ENCODE measurements at places on chromosomes 6 and 20.

DNA sequence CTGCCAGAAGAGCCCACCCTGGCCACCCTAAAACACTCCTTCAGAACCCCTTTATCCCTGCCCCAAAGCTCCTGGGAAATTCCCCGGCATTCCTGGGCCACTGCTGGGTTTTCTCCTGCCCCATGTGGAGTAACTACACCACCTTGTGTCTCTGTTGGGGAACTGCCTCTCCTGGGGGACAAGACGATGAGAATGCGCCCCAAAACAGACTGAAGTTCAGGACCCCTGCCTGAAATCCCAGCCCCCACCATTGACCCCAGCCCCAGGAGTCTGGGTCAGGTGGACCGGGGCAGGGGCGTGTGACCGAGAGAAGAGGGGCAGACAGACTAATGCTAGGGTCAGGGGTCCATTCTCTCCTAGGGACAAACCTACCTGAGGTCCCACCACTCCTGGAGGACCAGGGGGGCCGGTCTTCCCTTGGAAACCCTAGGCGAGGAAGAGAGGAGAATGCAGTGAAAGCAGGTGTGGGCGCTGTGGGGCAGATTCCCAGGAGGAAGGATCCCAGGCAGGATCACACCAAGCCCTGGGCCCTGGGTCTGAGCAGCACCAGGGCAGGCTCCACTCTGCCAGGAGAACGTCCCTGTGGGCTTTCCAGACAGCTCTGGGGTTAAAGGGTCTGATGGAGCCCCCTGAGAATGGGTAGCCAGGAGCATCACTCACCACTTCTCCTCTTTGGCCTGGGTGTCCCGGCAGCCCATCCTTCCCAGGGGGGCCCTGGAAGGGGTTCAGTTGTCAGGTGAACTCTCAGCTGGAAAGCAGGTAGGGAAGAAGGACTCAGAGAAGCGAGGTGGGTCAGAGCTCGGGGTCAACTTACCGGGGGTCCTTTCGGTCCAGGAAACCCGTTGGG, 19.4 kb downstream of the COL11A2 start:
- no peak for DNase-seq

GRCh38 chr6:122779667-122780066, at the start of gene FABP7:
TSS of gene FABP7 (plus strand) at chr6:122779716. CDS start at chr6:122779795, 79 bp downstream.
- DNase-seq, result no peak

DNA sequence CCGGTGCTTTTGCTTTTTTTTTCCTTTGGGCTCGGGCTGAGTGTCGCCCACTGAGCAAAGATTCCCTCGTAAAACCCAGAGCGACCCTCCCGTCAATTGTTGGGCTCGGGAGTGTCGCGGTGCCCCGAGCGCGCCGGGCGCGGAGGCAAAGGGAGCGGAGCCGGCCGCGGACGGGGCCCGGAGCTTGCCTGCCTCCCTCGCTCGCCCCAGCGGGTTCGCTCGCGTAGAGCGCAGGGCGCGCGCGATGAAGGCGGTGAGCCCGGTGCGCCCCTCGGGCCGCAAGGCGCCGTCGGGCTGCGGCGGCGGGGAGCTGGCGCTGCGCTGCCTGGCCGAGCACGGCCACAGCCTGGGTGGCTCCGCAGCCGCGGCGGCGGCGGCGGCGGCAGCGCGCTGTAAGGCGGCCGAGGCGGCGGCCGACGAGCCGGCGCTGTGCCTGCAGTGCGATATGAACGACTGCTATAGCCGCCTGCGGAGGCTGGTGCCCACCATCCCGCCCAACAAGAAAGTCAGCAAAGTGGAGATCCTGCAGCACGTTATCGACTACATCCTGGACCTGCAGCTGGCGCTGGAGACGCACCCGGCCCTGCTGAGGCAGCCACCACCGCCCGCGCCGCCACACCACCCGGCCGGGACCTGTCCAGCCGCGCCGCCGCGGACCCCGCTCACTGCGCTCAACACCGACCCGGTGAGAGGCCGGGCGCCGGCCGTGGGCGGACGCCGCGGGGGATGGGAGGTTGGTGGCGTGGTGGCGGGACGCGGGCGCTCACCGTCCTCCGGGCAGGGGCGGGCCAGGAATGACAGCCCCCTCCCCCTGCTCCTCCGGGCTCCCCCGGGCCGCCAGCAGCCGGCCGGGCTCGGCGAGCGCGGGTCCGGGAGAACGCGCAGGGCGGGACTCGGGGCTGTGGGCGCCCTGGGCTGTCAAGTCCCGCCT, 606 bp downstream of the ID4 start:
- DNase-seq, result no peak

- DNase-seq, result no peak
These were observed 146.4 kb upstream of the PROKR2 start for GRCh38 chr20:5463007-5463686.

GRCh38 chr20:23399568-23400241, 21.6 kb downstream of the NAPB start:
- DNase-seq, result no peak

DNA sequence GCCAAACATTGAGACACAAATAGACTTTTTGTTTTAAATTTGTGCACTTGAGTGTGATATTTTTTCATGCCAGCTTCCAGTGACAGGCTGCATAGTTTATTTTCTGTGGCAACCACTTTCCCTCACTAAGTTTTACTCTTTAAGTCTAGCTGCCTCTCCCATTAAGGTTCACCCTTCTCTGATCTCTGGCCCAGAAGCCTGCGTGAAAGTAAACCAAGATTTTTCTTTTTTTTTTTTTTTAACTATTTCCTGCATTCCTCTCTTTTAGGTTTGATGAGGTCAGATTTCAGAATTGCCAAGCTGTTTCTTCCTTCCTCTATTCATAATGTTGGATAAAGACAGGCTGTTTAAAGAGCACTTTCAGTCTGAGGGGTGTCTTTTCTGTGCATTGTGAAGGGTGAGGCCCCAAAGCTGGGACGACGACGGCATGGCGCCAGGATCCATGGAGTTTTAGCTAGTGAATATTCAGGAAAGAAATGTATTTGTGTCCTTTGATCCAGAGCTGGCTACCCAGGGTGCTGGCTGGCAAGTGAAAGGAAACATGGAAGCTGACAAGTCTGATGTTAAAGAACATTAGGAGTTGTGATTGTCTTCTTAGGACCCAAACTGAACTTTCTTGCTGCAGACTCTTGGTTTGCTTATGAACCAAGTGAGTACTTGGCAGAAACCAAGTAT, 50.7 kb downstream of the DOK5 start:
- DNase-seq, result no peak

DNA sequence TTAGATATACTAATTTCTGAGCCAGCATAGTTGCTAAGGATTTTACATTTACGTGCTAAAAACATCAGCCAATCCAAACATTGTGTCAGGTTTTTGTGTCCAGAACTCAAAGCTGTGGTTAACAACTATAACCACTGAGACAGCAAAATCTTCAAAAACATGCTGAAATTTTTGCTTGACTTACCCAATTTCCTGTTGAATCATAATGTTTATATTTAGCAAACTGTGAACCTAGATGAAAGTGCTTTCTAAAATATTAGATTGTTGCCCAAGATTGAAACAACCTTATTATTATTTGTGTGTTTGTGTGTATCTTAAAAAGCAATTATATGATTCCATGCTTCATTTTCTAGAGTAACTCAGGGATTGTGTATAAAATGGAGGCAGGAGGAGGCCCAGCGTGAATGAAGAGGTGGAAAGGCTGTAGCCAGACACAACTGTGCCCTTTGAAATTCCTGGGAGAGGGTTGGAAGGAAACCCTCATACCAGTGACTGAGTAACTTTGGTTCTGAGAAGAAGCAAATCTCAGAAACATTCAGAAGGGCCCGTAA, 48.0 kb downstream of the ARMC2 start:
- DNase-seq, result no peak

DNA sequence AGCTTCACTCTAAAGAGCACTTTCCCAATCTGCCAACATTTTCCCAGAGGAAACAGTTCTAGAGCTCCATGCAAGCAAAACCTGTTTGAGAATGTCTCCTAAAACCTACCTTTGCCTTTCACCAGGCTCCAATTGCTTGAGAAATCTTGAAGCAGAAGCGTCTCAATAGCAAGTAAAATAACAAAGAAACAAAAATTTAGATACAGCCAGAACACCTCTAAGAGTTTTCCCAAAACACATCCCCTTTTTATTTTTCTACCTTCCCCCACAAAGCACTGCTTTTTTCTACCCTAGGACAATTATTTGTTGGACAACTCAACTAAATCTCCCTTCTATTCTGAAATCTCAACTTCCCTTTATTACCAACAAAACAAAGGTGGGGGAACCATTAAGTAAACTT, 3.6 kb downstream of the VGLL2 start:
- no peak for DNase-seq

GRCh38 chr6:160395187-160395586, 47.0 kb downstream of the SLC22A3 start:
- DNase-seq, result no peak

DNA sequence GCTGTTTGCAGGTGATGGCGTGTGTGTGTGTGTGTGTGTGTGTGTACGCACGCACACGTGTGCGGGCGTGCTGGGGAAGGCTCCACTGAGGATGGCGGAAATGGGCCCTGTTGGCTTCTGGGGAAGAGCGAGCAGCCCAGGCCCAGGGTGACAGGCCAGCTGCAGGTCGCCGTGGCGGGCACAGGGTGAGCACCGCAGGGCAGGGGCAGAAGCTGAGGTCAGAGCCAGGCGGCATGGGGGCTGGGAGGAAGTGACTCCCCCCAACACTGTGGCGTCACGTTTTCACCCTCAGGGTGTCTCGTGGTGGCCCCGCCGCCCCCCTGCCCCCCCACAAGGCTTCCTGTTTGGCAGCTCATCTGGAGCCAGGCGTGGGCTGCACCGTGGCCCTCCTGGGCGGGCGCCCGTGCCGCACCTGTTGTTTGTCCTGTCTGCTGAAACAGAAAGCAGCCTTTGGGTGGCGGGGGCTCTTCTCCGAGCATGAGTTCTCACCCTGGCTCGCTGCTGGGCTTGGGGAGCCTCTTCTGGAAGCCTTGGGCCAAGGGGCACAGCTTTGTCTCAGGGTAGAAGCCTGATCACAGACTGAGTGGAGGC, 7.1 kb downstream of the RBM38 start:
- DNase-seq, result peak; percentile 93

GRCh38 chr6:146874278-146875018, 275.7 kb downstream of the ADGB start:
- DNase-seq, result no peak

DNA sequence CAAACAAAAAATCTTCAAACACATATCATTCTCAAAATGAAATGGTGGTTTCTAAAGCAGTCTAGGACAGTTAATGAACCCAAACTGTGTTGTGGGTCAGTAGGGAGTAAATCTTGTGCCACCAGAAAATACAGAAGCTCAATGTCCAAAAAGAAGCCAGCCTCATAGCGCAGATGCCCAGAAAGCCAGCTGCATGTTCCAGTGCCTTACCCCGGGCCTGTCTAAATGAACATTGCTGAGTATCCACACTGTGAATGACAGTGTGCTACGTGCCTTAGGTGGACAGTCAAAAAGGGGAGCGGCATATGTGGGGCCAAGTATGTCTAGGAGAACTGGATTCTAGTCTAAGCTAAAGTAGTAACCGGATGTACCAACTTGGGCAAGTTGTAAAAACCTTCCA, 10.9 kb downstream of the FYN start:
- DNase-seq, result no peak

DNA sequence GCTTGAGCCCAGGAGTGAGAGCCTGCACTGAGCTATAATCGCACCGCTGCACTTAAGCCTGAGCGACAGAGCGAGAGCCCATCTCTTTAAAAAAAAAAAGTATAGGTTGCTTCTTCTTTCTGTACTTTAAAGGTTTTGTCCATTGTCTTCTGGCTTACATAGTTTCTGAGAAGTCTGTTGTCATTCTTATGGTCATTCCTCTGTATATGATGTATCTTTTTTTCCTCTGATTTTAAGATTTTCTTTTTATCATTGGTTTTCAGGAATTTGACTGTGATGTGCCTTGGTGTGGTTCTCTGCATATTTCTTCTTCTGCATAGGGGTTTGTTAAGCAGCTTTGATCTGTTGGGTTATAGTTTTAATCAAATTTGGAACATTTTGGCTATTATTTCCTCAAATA, 29.1 kb downstream of the QRSL1 start:
- DNase-seq, result no peak

- no peak for DNase-seq
These were observed 214.8 kb downstream of the ESR1 start for GRCh38 chr6:152022303-152022702.

DNA sequence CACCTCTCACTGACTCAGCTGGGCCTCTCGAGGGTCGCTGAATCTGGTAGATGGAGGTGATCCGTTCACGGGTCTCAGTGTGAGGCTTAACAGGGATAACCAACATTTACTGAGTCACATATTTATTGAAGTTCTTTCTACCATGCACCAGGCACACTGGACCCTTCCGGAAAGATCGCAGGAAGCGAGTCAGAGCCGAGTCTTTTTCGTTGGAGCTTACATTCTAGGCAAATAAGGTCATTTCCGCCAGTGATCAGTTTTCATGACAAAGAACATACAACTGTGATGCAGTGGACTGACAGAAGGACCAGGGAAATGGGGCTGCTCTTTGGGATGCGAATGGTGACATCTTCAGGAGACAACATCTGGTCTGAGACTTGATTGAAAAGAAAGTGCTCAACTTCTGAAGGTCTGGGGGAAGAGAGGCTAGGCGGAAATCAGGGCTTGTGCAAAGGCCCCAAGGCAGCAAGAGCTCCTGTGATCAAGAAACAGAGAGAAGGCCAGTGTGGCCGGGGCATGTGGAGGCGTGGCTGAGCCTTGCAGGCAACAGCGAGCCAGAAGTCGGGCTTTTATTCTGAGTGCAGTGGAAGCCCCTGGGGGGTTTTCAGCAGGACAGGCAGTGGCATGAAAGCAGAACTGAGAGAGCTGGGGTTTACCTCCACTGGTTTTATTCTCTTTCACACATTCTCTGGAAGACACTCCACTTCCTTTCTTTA, 56.7 kb downstream of the APCDD1L start:
- DNase-seq, result no peak

GRCh38 chr20:22533823-22534751, 50.3 kb downstream of the FOXA2 start:
- no peak for DNase-seq

DNA sequence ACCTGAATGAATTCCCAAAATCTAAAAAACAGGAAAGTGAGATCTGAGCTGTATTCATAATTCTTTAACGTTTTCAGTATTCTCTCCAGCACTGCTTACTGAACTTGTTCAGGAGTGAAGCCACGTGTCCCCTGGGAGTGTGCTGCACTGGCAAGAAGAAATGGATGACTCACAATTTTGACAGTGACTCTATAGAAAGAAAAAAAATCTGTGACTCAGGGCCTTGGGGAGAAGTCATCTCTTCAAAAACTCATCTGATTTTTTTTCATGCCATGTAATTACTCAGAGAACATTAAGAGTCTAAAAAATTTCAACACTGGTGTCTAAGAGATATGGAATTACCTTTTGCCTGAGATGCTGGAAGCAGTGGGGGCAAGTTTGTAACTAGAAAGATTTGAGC, 39.7 kb downstream of the ANKEF1 start:
- DNase-seq, result no peak

- DNase-seq, result no peak
These were observed 421.4 kb upstream of the ID4 start for GRCh38 chr6:19415605-19416326.

- no peak for DNase-seq
These were observed 71.1 kb downstream of the TASP1 start for GRCh38 chr20:13567663-13568062.

Data from activated CD8-positive, alpha-beta memory T cell treated with anti-CD3 and anti-CD28 coated beads for 1 hour (primary cell).